ENCODE measurements at places on chromosomes 7 and 10. TPM values are rescaled to one million over a fixed set of nuclear protein-coding genes. Genes with fewer than 3 reads are reported as not detected.

DNA sequence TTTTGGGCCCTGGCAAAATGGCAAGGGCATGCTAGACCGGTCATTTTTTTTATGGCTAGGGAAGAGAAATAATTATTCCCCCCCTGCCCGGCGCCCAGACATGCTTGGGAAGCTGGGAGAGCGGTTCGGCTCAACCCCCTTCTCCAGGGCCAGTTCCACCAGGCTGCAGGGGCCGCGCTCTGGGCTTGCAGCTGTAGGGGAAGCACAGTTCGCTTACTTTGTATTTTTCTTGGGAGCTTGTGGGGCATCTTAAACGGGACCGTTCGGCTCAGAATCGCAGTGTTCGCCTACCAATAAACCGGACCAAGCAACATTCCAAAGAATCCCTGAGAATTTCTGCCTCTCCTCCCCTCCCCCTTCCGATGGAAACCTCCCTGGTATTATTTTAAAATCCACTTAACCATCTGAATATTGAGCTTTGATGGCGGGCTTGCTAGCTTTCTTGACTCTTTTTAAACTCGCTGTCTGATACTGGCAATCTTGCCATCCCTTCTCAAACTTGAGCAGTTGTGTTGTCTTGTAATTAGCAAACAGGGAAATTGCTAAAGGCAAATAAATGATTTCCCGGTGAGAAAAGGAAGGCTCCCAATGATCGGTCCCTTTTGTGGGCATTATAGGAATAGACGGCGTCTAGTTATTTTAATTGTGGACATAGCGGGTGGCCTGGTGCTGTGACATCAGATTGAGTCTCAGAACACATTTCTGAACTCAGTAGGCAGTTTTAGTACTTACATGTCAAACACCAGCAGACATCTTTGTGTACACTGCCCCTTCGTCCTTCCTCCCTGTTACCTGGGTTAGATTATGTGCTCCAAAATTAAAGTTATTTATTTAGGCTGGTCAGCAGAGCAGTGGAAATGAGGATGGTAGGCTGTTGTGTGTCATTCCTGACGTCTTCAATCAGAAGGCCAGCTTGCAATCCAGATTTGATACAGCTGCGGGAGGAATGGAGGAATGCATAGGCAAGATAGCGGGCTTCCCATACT, 3.4 kb downstream of the TCF7L2 start:
- peaks cover 32% of the 10 kb centered on the region for H3K4me1 ChIP-seq
- no peak for DNase-seq
- H3K4me3 ChIP-seq = peak overlapping the region; percentile 91
- H3K27me3 ChIP-seq = peaks cover 76% of the 10 kb centered on the region

- H3K36me3 ChIP-seq = peaks cover 19% of the 10 kb centered on the region
- no peak overlapping the region for H3K27ac ChIP-seq
- no peak overlapping the region for H3K4me3 ChIP-seq
- no peak for DNase-seq
- peaks cover 13% of the 10 kb centered on the region for H3K4me1 ChIP-seq
- H3K27me3 ChIP-seq = no peaks in the 10 kb centered on the region
These were observed 254.3 kb downstream of the CDK14 start for GRCh38 chr7:90850471-90850870.

GRCh38 chr10:35259769-35260397, 76.4 kb upstream of the CCNY start:
- no peak for DNase-seq
- H3K4me3 ChIP-seq = no peak overlapping the region
- no peak overlapping the region for H3K27ac ChIP-seq
- H3K36me3 ChIP-seq = peaks cover 21% of the 10 kb centered on the region
- H3K4me1 ChIP-seq = no peaks in the 10 kb centered on the region

DNA sequence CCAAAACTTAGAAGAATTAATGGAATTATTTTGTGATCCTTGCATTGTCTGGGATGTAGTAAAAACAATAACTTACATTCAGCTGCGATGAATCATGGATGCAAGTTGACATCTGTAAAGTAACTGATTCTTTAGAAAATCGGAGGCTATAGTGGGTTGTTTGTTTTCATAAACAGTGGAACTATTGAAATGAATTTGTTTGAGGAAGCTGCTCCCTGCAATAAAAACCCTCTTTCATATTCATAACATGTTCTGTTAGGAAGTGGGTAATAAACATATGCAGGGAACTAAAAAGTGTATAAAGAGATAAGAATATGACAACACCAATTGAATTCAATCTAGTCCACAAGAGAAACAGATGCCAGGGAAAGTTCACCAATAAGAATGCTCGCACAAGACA, 53.6 kb downstream of the AGMO start:
- no peak overlapping the region for H3K27ac ChIP-seq
- no peaks in the 10 kb centered on the region for H3K4me1 ChIP-seq
- H3K4me3 ChIP-seq = no peak overlapping the region
- DNase-seq = no peak
- no peaks in the 10 kb centered on the region for H3K36me3 ChIP-seq
- H3K27me3 ChIP-seq = no peaks in the 10 kb centered on the region

The PRSS2 gene
- not detected for polyA plus RNA-seq

The KNDC1 gene
- 0.08 TPM for polyA plus RNA-seq
